Tibial nerve (tissue), 4 donors: ENCODE measurements at places on chromosomes 6 and 20. TPM values are rescaled to one million over a fixed set of nuclear protein-coding genes. Genes with fewer than 3 reads are reported as not detected.

The CPXM1 gene
- 1.6 TPM for total RNA-seq

The SPATA2 gene
- 6.7 TPM for total RNA-seq

The PDE10A gene
- 10.0 TPM for total RNA-seq

The SIM1 gene
- not detected for total RNA-seq

The CCN6 gene
- not detected for total RNA-seq

The HFE gene
- total RNA-seq = 5.9 TPM

The CTSZ gene
- total RNA-seq = 90.0 TPM

The TBXT gene
- total RNA-seq = not detected

GRCh38 chr6:152642578-152643375 lies 5.6 kb upstream of the SYNE1 start:
- no peaks in the 10 kb centered on the region for H3K36me3 ChIP-seq
- DNase-seq = no peak
- no peaks in the 10 kb centered on the region for H3K27me3 ChIP-seq
- no peak overlapping the region for H3K27ac ChIP-seq
- H3K4me3 ChIP-seq = no peak overlapping the region

- H3K4me1 ChIP-seq = peaks cover 6% of the 10 kb centered on the region
- no peak overlapping the region for H3K27ac ChIP-seq
- H3K27me3 ChIP-seq = no peaks in the 10 kb centered on the region
- no peaks in the 10 kb centered on the region for H3K36me3 ChIP-seq
Observed at GRCh38 chr6:42898891-42899361, 16.9 kb upstream of the PTCRA start.

DNA sequence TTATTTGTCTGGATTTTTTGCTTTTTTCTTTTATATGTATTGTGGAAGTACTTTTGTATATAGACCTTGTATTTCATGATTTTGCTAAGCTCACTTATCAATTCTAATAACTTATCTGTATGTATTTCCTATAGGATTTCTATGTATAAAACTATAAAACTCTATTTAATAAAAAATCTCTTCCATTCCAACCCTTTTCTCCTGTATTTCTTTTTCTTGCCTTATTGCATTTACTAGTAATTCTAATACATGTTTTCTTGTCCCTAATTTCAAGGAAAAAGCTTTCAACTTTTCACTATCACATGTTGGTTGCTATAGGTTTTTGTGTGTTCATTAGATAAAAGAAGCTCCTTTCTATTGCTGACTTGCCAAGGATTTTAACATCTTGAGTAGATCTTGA lies 125.3 kb downstream of the MBOAT1 start:
- DNase-seq = no peak
- H3K27me3 ChIP-seq = no peaks in the 10 kb centered on the region
- no peak overlapping the region for H3K27ac ChIP-seq
- no peak overlapping the region for H3K4me3 ChIP-seq

DNA sequence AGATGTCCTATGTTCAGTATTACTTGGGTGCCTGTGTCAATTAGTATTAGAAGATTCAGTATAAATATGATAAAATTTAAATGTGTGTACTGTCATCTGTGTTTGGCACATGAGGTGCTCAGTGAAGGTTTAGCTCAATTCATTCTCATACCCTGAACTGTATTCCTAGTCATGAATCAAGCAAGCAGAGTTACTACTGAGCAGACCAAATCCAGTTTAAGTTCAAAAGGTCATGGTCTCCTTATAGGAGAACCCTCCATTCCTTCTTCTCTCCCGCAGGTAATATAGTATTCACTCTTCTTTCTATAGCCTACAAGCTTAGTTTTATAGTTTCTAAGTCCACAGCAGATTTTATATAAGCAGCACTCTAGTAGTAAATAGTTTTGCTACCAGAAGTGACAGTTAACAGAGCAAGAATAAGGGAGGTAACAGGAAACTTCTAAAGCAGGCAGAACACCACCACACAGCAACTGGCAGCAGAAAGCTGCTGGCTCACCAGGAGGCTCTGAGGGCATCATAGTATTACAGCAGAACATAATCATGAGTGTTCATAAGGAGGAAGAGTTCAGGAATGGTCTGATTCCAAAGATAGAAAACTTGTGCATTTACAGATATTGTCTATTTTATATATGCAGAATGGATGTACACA lies 133.2 kb downstream of the SLC16A10 start:
- no peak overlapping the region for H3K4me3 ChIP-seq
- no peaks in the 10 kb centered on the region for H3K36me3 ChIP-seq
- H3K27ac ChIP-seq = no peak overlapping the region
- H3K27me3 ChIP-seq = no peaks in the 10 kb centered on the region
- H3K4me1 ChIP-seq = no peaks in the 10 kb centered on the region

DNA sequence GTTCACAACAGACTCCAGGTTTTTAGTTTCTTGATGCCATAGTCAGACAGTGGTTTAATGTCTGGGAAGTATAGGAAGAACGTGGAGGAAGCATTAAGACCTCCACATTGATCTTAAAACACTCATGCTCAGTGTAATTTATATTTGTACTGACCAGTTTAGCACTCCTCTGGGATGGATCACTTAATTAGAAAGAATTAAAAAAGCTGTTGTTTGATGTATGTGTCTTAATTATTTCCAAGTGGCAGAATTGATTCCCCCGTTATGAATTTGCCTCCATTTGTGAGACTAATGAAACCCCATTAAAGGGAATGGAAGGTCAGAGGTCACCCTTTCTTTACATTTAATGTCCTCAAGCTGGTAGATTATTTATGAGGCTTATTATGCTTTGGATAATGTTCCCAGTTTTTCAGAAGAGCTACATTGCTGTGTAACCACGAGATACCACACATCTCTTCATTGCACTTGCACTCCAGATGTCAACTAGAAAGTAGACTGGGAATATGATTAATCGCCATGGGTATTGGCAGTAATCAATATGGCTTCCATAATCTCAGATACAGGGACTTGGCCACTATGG lies 270.0 kb upstream of the JAG1 start:
- H3K4me3 ChIP-seq = no peak overlapping the region
- H3K36me3 ChIP-seq = no peaks in the 10 kb centered on the region
- no peaks in the 10 kb centered on the region for H3K4me1 ChIP-seq
- no peak overlapping the region for H3K27ac ChIP-seq
- H3K27me3 ChIP-seq = no peaks in the 10 kb centered on the region

GRCh38 chr20:50572938-50573777 lies 63.0 kb downstream of the PTPN1 start:
- peak; percentile 45 for DNase-seq
- H3K4me3 ChIP-seq = no peak overlapping the region
- peaks cover 6% of the 10 kb centered on the region for H3K36me3 ChIP-seq
- H3K27ac ChIP-seq = peak overlapping the region; percentile 76
- peaks cover 17% of the 10 kb centered on the region for H3K4me1 ChIP-seq
- no peaks in the 10 kb centered on the region for H3K27me3 ChIP-seq

GRCh38 chr20:33359399-33360261 lies 41.7 kb downstream of the CDK5RAP1 start:
- DNase-seq = no peak
- H3K4me1 ChIP-seq = no peaks in the 10 kb centered on the region
- H3K27ac ChIP-seq = no peak overlapping the region
- H3K36me3 ChIP-seq = no peaks in the 10 kb centered on the region

DNA sequence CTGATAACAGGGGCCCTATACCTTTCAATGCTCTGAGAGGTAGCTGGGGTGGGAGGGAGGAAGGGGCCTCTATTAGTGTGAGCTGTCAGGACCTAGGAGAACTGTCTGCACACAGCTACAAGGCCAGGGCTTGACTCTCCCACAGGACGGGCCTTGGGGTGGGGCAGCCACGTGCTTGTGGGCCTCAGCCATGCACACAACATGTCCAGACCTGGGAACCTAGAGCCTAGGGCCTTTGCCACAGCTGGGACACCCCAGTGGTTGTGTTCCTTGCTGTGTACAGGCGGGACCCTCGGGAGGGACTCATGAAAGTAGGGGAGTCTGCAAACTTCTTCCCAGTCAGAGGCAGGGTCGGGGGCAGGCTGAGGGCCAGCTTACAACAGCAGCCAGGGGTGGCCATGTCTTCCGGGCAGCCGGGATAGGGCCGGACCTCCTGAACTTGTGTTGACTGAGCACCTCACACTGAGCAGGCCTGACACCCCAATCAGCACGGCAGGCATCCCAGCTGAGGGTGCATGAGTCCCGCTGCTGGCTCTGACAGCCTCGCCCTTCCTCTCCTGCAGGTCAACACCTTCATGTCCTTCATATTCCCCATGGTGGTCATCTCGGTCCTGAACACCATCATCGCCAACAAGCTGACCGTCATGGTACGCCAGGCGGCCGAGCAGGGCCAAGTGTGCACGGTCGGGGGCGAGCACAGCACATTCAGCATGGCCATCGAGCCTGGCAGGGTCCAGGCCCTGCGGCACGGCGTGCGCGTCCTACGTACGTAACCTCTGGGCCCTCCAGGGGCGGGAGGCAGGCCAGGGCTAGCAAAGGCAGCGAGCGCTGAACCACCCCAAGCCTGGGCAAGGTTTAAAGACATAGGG lies 41.9 kb upstream of the MRGBP start:
- DNase-seq = no peak
- H3K36me3 ChIP-seq = no peaks in the 10 kb centered on the region
- no peaks in the 10 kb centered on the region for H3K27me3 ChIP-seq
- no peak overlapping the region for H3K27ac ChIP-seq
- H3K4me3 ChIP-seq = no peak overlapping the region

DNA sequence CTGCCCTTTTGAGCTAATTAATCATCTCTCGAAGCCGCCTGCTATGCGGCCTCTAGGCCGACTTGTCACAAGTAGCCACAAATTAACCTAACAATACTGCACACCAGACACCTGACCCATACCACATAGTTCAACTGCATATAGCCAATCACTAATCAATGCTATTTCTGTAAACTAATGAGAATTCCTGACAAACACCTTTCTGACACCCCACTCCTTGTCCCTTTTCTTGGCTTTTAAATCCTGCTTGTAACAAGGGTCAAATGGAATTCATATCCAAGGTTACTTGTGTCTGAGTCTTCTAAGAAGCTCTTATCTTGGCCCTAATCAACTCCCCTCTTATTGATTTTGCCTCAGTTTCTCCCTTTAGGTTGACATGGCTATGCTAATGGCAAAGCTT lies 366.1 kb downstream of the NRN1 start:
- H3K4me1 ChIP-seq = no peaks in the 10 kb centered on the region
- H3K27ac ChIP-seq = no peak overlapping the region
- no peaks in the 10 kb centered on the region for H3K27me3 ChIP-seq
- no peak overlapping the region for H3K4me3 ChIP-seq
- H3K36me3 ChIP-seq = no peaks in the 10 kb centered on the region

GRCh38 chr20:21175433-21175832 lies 49.6 kb downstream of the KIZ start:
- no peaks in the 10 kb centered on the region for H3K4me1 ChIP-seq
- peaks cover 14% of the 10 kb centered on the region for H3K36me3 ChIP-seq
- H3K27me3 ChIP-seq = no peaks in the 10 kb centered on the region
- H3K4me3 ChIP-seq = no peak overlapping the region
- no peak for DNase-seq

DNA sequence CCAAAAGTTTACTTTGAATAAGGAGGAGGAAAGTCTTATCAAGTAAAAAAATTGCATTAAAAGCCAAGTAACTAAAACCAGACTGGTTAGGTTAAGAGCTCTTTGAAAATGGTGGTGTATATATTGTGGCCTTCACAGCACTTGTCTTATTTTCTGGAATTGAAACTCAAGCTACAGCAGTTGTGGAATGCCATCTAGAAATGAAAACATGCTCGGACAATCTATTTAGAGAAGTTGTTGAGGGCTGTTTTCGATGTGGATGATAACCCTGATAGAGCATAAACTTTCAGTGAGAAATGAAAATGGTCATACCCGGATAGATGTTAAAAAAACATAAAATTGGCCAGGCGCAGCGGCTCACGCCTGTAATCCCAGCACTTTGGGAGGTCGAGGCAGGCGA lies 47.0 kb downstream of the ARID1B start:
- no peak for DNase-seq
- no peaks in the 10 kb centered on the region for H3K27me3 ChIP-seq
- no peaks in the 10 kb centered on the region for H3K36me3 ChIP-seq
- no peak overlapping the region for H3K27ac ChIP-seq
- peaks cover 94% of the 10 kb centered on the region for H3K4me1 ChIP-seq
- H3K4me3 ChIP-seq = no peak overlapping the region

DNA sequence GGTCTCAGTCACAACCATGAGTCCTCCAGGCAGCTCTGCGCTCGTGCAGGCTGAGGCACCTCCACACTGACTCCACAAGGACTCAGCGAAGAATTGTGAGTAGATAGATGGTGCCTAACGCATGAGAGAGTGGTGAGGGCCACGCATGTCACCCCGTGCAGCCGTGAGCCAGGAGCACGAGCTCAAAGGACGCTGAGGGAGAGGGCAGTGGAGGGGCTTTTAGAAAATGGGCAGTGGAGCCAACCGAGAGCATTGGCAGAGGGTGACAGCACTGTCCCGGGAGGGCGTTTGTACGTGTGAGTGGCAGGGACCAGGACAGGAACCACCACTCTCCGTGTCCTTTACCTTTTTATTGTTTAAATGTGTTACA lies 105.6 kb downstream of the PSMB1 start:
- no peaks in the 10 kb centered on the region for H3K4me1 ChIP-seq
- DNase-seq = no peak
- no peaks in the 10 kb centered on the region for H3K36me3 ChIP-seq
- H3K4me3 ChIP-seq = no peak overlapping the region

- no peaks in the 10 kb centered on the region for H3K27me3 ChIP-seq
- no peaks in the 10 kb centered on the region for H3K36me3 ChIP-seq
- H3K4me1 ChIP-seq = no peaks in the 10 kb centered on the region
- no peak for DNase-seq
- H3K4me3 ChIP-seq = no peak overlapping the region
Observed at GRCh38 chr6:21769405-21769861, 175.9 kb downstream of the SOX4 start.

GRCh38 chr20:17542993-17543412 lies 11.8 kb upstream of the BFSP1 start:
- DNase-seq = no peak
- peak overlapping the region; percentile 51 for H3K27ac ChIP-seq
- H3K27me3 ChIP-seq = peaks cover 10% of the 10 kb centered on the region
- H3K36me3 ChIP-seq = no peaks in the 10 kb centered on the region
- no peak overlapping the region for H3K4me3 ChIP-seq

- DNase-seq = no peak
- peaks cover 8% of the 10 kb centered on the region for H3K27me3 ChIP-seq
- H3K36me3 ChIP-seq = peaks cover 15% of the 10 kb centered on the region
- peaks cover 12% of the 10 kb centered on the region for H3K4me1 ChIP-seq
Observed at GRCh38 chr6:42958125-42958524, 2.4 kb upstream of the GNMT start.

- DNase-seq = no peak
- no peaks in the 10 kb centered on the region for H3K4me1 ChIP-seq
- H3K27ac ChIP-seq = no peak overlapping the region
- no peaks in the 10 kb centered on the region for H3K27me3 ChIP-seq
- H3K36me3 ChIP-seq = no peaks in the 10 kb centered on the region
Observed at GRCh38 chr6:25028328-25028727, 92.6 kb upstream of the RIPOR2 start.
